ENCODE measurements at places on chromosomes 11 and 22. TPM values are rescaled to one million over a fixed set of nuclear protein-coding genes. Genes with fewer than 3 reads are reported as not detected.

DNA sequence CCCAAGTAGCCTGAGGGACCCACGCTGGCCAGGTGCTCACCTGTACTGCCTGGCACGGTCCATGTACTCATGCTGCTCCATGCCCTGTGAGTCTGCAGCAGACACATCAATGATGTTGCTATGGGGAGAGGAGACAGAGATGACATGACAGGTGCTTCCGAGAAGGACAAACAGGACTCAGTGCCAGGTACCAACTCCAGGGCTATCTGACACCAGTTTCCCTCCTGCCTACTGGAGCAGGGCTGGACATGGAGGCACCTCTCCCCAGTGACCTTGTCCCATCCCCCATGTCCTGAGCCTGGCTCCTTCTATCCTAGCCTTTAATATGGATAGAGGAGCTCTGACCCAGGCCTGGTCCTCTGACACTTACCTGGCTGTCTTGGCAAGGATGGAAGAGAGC, 4.4 kb downstream of the LAMTOR1 start:
- DNase-seq = no peak
- H3K36me3 ChIP-seq = peaks cover 48% of the 10 kb centered on the region

GRCh38 chr11:110366291-110366690, 63.5 kb upstream of the FDX1 start:
- no peaks in the 10 kb centered on the region for H3K36me3 ChIP-seq
- H3K27me3 ChIP-seq = no peaks in the 10 kb centered on the region
- no peak overlapping the region for H3K27ac ChIP-seq
- peak; percentile 88 for DNase-seq

Gene ASRGL1
- total RNA-seq = 54.8 TPM

- no peaks in the 10 kb centered on the region for H3K27me3 ChIP-seq
- H3K4me1 ChIP-seq = no peaks in the 10 kb centered on the region
- DNase-seq = no peak
Observed at GRCh38 chr11:26199331-26200095, 132.4 kb upstream of the ANO3 start.

DNA sequence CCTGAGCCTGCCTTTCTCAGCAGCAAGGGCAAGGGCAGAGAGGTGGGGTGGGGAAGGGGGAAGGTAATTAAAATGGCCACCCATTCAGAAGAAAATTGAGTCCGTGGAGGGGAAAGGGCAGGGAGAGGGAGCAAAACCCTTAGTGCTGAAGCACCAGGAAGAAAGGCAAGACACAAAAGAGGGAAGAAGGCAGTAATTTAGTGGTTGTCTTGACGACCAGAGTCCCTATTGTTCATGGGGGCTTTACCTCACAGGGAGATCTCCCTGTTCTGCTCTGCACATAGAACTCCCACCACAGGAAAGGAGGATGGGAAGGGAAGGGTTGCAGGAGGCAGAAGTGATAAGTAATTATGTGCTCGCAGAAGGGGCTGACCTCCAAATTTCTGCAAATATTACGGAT, 23.4 kb downstream of the SNX19 start:
- peaks cover 65% of the 10 kb centered on the region for H3K36me3 ChIP-seq
- no peak for DNase-seq
- no peaks in the 10 kb centered on the region for H3K27me3 ChIP-seq
- H3K27ac ChIP-seq = no peak overlapping the region

DNA sequence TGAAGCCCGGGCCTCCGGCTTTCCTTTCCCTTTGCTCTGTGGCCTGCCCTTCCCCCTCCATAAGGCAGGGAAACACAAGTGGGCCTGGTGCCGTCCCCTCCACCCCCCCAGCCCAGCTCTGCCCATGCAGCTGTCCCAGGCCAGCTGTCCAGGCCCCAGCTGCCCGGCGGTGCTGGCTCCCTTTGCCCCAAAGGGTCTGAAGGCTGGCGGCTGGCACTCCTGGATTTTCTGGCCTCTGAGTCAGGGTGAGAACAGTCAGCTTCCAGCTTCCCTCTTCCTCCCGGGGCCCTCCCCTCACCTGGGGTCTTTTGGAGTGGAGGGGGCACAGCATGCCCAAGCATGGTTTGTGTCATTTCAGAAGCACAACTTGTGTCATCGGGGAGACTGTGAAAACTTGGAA, 27.8 kb downstream of the CD82 start:
- H3K4me3 ChIP-seq = no peak overlapping the region
- H3K27ac ChIP-seq = peak overlapping the region; percentile 65
- DNase-seq = no peak
- no peaks in the 10 kb centered on the region for H3K27me3 ChIP-seq
- peaks cover 8% of the 10 kb centered on the region for H3K36me3 ChIP-seq
- H3K4me1 ChIP-seq = peaks cover 44% of the 10 kb centered on the region

Gene SCGB1D2
- not detected for total RNA-seq

Gene THRSP
- total RNA-seq = not detected

- H3K4me1 ChIP-seq = peaks cover 15% of the 10 kb centered on the region
- H3K36me3 ChIP-seq = no peaks in the 10 kb centered on the region
- H3K27me3 ChIP-seq = no peaks in the 10 kb centered on the region
- DNase-seq = peak; percentile 54
- H3K4me3 ChIP-seq = no peak overlapping the region
- no peak overlapping the region for H3K27ac ChIP-seq
Observed at GRCh38 chr22:50726643-50727340, 11.2 kb upstream of the ACR start.

Gene CTR9
- total RNA-seq = 31.3 TPM

DNA sequence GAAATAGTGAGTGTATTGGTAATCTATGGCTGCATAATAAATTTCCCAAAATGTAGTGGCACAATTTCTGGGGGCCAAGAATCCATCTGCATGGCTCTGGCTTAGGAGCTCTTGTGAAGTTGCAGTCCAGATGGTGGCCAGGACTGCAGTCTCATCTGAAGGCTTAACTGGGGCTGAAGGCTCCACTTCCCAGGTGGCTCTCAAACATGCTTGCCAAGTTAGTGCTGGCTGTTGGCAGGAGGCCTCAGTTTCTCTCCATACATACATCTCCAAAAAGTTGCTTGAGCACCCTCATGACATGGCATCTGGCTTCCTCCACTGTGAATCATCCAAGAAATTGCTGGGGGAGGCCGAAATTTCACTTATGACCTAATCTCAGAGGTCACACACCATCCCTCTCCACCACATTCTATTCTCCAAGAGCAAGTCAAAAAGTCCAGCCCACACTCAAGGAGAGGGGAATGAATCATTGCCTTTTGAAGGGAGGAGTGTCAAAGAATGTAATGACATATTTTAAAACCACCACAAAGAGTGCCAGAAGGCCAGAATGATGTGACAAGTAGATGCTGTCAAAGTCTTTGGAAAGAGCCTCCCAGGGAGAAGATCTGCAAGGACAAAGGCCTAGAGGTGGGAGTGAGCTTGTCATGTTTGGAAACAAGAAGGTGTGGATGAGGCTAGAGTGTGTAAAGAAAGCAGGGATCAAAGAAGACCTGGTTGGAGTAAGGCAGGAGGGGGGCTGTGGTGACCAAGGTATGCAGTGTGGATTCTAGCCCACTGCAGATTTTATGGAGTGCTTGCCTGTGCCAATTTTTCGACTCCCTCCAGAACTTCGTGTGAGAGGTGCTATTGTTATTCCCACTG, 566.2 kb downstream of the MIAT start:
- H3K4me3 ChIP-seq = no peak overlapping the region
- peaks cover under 1% of the 10 kb centered on the region for H3K27me3 ChIP-seq
- no peak overlapping the region for H3K27ac ChIP-seq
- H3K4me1 ChIP-seq = no peaks in the 10 kb centered on the region
- no peak for DNase-seq
- H3K36me3 ChIP-seq = no peaks in the 10 kb centered on the region

Gene ARHGAP20
- 6.6 TPM for total RNA-seq

DNA sequence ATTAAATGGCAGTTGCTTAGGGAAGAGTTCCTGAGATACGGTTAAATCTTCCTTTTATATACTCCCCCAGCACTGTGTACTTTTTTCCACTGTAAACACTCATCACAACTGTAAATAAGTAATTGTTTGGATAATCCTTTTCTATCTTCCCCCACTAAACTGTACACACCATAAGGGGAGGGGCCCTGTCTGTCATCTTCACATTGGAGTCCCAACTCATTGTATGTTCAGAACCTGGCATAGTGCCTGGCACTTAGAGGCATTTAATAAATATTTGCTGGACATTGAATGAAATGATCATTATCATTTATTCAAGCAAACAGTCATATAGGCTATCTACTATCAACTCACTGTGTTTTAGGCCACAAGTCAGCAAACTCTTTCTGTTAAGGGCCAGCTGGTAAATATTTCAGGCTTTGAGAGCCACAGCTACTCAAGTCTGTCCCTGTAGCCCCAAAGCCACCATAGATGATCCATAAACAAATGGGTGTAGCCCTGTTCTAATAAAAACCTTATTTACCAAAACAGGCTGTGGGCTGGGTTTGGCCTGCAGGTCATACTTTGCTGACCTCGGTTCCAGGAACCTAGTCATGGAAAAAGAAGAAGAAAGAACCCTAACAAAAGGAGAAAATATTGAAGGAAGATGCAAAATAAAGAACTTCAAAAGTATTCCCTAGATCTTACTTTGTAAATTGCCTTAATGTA, 70.0 kb downstream of the AMOTL1 start:
- no peak overlapping the region for H3K4me3 ChIP-seq
- no peak overlapping the region for H3K27ac ChIP-seq
- H3K36me3 ChIP-seq = peaks cover 11% of the 10 kb centered on the region
- DNase-seq = no peak

Gene PRRG4
- 12.6 TPM for total RNA-seq

Gene ART1
- 0.29 TPM for total RNA-seq

Gene RTL10
- total RNA-seq = 20.5 TPM

DNA sequence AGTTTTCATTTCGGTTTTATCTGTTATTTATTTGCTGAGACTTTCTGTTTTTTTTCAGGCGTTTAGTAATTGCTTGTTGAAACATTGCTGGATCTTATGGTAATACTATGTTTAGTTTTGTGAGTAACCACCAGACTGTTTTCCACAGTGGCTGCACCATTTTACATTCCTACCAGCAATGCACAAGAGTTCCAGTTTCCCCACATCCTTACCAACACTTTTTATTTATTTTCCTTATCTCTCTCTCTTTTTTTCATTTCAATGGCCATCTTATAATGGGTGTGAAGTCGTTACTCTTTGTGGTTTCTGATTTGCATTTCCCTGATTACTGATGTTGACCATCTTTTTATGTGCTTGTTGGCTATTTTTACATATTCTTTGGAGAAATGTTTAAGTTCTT, 23.7 kb downstream of the USP47 start:
- H3K36me3 ChIP-seq = no peaks in the 10 kb centered on the region
- peaks cover 14% of the 10 kb centered on the region for H3K4me1 ChIP-seq
- DNase-seq = no peak
- H3K27ac ChIP-seq = no peak overlapping the region
- no peak overlapping the region for H3K4me3 ChIP-seq

GRCh38 chr22:25235547-25236290, 16.3 kb downstream of the CRYBB2 start:
- no peak overlapping the region for H3K27ac ChIP-seq
- no peaks in the 10 kb centered on the region for H3K36me3 ChIP-seq
- no peak overlapping the region for H3K4me3 ChIP-seq
- H3K4me1 ChIP-seq = no peaks in the 10 kb centered on the region
- peak; percentile 89 for DNase-seq

All from upper lobe of right lung (tissue), 1 donor.